ENCODE measurements at places on chromosomes 5 and 9. TPM values are rescaled to one million over a fixed set of nuclear protein-coding genes. Genes with fewer than 3 reads are reported as not detected.

PCDHA10 gene
- total RNA-seq = 9.6 TPM

NMUR2 gene
- not detected for total RNA-seq

ADRB2 gene
- 0.74 TPM for total RNA-seq

PCDHA12 gene
- total RNA-seq = 8.6 TPM

INSL4 gene
- not detected for total RNA-seq
